Panc1 (cell line): ENCODE measurements at places on chromosomes 5 and 9.

- no peak for DNase-seq
Observed at GRCh38 chr5:10999714-11000113, 238.7 kb upstream of the DAP start.

DNA sequence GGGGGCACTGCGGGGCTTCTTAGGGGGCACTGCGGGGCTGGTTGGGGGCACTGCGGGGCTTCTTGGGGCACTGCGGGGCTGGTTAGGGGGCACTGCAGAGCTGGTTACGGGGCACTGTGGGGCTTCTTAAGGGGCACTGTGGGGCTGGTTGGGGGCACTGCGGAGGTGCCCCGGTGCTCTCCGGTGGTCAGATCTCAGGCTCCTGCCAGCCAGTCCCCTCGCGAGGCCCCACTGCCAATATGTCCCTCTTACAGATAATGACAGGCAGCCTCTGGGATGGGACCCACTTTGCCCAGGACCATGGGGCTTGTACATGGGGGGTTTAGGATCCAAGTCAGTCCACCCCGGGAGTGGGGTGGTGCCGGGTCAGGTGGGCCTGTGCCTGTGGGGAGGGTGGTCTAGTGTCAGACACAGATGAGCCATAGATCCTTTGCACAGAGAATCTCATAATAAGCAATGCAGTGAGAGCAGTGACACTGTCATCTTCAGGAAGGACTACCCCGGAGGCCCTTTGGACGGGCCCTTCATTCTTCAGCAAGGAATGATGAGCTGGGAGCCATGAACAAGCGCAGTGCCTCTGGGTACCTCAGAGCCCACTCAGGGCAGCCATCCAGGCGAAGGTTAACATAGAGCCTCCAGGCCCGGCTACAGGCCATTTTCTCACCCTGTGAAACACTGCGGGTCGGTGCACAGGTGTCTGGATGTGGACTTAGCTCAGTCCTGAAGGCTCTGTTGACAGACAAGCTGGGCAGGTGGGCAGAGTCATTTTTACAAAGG lies 38.2 kb downstream of the COL5A1 start:
- no peak for DNase-seq

- no peak for DNase-seq
Observed at GRCh38 chr5:32302835-32303754, 9.6 kb downstream of the MTMR12 start.

- no peak for DNase-seq
Observed at GRCh38 chr9:1018121-1018520, 32.0 kb upstream of the DMRT2 start.
